Non-pigmented ciliary epithelial cell (primary cell): ENCODE measurements at places on chromosomes 13 and 19.

- DNase-seq, result no peak
Measured at GRCh38 chr13:64020126-64020525, 2604.5 kb upstream of the PCDH20 start.

DNA sequence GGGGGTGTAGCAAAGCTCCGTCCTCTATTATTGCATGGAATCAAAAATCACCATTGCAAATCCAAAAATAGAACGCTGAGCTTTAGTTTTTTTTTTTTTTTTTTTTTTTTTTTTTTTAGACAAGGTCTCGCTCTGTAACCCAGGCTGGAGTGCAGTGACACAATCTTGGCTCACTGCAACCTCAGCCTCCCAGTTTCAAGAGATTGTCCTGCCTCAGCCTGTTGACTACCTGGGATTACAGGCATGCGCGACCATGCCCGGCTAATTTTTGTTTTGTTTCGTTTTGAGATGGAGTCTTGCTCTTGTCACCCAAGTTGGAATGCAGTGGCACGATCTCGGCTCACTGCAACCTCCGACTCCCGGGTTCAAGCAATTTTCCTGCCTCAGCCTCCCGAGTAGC lies 15.3 kb upstream of the ZNF77 start:
- no peak for DNase-seq

DNA sequence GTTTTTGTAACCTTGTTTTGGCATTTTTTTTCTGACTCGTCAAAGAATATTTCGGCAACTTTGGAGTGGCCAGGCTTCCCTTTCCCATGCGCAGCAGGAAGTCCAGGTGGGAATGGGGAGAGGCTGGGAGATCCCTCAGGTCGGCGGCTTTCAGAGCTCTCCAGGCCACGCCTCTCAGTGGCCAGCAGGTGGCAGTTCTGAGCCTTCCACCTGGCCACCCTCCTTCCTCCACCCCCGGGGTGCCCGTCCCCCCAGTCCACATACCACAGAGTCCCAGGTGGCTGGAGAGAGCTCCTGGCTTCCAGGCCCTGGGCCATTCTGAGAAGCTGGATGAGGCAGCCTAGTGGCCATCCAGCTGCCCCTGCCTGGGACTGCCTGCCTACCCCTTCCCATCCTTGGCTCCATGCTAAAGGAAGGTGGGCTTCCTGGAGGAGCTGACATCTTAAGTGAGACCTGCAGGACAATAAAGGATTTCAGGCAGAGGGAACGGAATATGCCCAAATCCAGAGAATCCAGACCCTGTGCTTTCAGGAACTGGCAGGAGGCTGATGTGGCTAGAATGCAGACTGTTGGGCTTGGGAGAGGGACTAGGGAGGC lies 46.3 kb downstream of the CCNE1 start:
- DNase-seq, result no peak

- no peak for DNase-seq
Measured at GRCh38 chr13:101967216-101967615, 434.6 kb downstream of the FGF14 start.
